Liver (tissue), 10 donors: ENCODE measurements at places on chromosomes 4 and X. TPM values are rescaled to one million over a fixed set of nuclear protein-coding genes. Genes with fewer than 3 reads are reported as not detected.
A peak's percentile ranks its signal among the peaks of the same experiment; 100 is the strongest.

DNA sequence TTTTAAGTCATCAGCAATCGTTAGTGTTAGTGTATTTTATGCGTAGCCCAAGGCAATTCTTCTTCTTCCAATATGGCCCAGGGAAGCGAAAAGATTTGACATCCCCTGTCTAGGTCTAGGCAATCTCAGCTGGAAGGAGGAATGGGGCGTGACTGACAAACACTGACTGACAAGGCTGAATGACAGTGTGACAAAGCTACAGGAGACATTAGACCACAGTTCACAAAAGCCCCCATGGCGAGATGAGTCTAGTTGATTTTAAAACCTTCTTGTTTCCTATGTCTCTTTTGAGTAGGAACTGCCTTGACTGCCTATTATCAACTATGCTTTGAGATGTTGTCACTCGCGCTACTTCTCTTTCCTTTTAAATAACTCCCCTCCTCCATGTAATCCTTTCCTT is 42.3 kb downstream of the QRFPR start:
- no peak overlapping the region for H3K4me3 ChIP-seq
- DNase-seq, result no peak
- H3K4me1 ChIP-seq, result no peaks in the 10 kb centered on the region
- no peak overlapping the region for H3K27ac ChIP-seq
- no peaks in the 10 kb centered on the region for H3K36me3 ChIP-seq

DNA sequence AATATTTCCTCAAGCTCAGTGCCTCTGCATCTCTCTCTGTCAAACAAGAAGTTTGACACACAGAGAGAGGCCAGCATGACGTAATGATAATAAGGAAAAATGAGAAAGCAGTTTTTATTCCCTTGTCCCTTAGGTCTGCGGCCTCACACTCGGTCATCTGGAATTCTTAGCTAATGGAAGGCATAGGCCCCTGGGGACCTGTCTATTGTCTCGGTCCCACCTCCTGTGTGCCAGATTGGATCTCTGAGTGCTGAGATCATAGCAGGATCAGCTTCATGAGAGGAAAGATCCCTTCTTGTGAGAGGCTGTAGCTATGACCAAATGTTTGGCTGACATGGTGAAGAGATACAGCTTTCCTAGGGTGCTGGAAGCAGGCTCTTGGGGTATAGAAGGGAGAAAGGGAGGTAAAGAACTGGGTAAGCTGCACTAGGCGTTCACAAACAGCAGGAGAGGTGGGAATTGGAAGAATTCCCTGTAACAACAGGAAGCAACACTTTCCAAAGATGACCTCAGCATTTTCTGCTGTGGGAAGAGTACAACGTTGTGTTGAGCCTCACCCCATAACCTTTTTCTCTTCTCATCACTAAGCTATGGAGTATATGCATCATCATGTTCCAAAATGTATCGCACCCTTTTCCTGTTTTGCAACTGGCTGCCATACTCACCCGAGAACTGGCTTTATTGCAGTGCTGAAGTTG is 20.2 kb downstream of the TMEM31 start:
- no peak for DNase-seq
- H3K27ac ChIP-seq, result no peak overlapping the region
- H3K36me3 ChIP-seq, result no peaks in the 10 kb centered on the region
- no peaks in the 10 kb centered on the region for H3K27me3 ChIP-seq
- no peak overlapping the region for H3K4me3 ChIP-seq

DNA sequence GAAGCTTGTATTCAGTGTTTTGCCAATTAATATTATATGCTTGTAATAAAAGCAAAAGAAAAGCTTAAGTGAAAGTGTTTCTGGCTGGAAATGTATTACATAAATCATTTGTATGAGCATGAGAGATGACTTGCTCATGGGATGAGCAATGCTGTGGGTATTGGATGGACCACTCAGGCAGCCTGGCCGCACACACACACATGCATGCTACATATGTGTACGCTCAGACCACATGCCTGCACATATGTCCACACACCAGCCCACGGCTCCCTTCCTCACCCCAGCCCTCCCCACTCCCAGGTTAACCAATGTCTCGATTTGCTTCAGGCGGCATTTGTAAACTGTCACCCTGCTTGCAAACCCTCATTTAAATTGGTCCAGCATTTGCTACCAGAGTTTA is 55.9 kb downstream of the CPLX1 start:
- no peak overlapping the region for H3K4me3 ChIP-seq
- no peak for DNase-seq
- no peak overlapping the region for H3K27ac ChIP-seq
- peaks cover 9% of the 10 kb centered on the region for H3K4me1 ChIP-seq
- H3K36me3 ChIP-seq, result peaks cover 10% of the 10 kb centered on the region

- no peak for DNase-seq
- H3K4me3 ChIP-seq, result no peak overlapping the region
- H3K27me3 ChIP-seq, result no peaks in the 10 kb centered on the region
- H3K36me3 ChIP-seq, result no peaks in the 10 kb centered on the region
- H3K27ac ChIP-seq, result peak overlapping the region; percentile 17
- peaks cover 7% of the 10 kb centered on the region for H3K4me1 ChIP-seq
Observed at GRCh38 chr4:140096483-140096861, 57.5 kb downstream of the MAML3 start.

RS1 gene
- polyA plus RNA-seq, result not detected

DNA sequence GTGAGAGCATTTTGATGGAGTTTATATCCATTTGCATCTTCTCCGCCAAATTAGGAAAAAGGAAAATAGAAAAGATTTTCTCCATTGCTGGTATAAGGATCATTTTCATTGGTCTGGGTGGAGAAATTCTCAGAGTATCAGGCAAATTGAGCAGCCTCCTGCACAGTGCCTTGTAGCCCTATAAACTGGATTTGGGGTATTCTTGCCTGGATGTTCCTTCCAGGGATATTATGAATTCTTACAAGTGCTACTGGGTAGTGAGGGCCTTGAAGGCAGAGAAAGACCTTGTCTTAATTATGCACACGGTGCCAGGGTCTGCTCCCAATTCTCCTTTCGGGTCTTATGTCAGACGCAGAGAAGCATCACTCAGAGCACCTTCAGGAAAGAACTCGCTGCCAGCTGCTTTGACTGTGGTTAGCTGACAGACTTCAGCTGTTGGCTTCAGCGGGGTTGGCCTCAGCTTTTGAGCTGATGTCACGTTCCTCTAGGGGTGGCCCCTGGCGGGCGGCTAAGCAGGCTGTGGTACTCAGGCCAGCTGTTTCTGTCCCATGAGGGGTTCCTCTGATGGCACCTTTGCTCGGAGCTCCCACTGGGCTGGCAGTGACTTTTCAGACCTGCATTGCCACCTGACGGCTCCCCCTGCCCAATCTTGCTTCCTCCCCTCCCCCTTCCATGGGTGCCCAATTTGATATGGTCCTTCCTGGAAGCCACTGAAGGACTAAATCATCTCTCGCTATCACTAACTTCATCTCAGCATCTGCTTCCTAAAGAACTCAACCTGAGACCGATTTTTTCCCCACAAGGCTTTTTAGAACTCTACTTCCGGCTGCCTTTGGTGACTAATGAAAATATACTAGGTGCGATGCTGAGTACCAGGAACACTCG is 519.5 kb downstream of the BCOR start:
- H3K27me3 ChIP-seq, result peaks cover 2% of the 10 kb centered on the region
- no peak overlapping the region for H3K4me3 ChIP-seq
- no peaks in the 10 kb centered on the region for H3K4me1 ChIP-seq
- no peaks in the 10 kb centered on the region for H3K36me3 ChIP-seq
- no peak for DNase-seq

DNA sequence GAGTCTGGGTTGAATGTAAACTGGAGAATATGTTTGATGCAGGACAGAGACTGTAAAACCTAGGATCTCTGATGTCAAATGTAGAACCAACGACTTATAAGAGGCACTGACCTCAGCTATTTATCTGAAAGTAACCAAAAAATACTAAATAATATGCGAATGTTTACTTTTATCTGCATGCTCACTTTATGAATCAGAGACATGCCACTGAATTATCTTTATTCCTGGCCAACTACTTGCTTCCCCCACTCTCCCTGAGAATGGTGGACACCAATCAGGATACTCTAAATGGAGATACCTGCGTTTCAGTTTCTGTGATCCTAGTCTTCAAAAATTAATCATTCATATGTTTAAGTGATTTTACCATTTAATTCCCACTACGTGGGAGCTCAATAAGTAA is 1038.4 kb upstream of the PABPC4L start:
- H3K27me3 ChIP-seq, result no peaks in the 10 kb centered on the region
- H3K4me1 ChIP-seq, result no peaks in the 10 kb centered on the region
- no peak for DNase-seq
- no peaks in the 10 kb centered on the region for H3K36me3 ChIP-seq
- H3K4me3 ChIP-seq, result no peak overlapping the region
- H3K27ac ChIP-seq, result no peak overlapping the region

- no peak overlapping the region for H3K27ac ChIP-seq
- DNase-seq, result peak; percentile 61
- H3K27me3 ChIP-seq, result no peaks in the 10 kb centered on the region
Observed at GRCh38 chr4:151117371-151117962, 18.0 kb downstream of the RPS3A start.

CLCN4 gene
- polyA plus RNA-seq, result 1.5 TPM

- no peaks in the 10 kb centered on the region for H3K36me3 ChIP-seq
- no peak overlapping the region for H3K4me3 ChIP-seq
- no peaks in the 10 kb centered on the region for H3K27me3 ChIP-seq
- H3K27ac ChIP-seq, result no peak overlapping the region
- DNase-seq, result no peak
- H3K4me1 ChIP-seq, result no peaks in the 10 kb centered on the region
Observed at GRCh38 chr4:114998316-114998715, 115.1 kb downstream of the NDST4 start.

NEUROG2 gene
- not detected for polyA plus RNA-seq

DNA sequence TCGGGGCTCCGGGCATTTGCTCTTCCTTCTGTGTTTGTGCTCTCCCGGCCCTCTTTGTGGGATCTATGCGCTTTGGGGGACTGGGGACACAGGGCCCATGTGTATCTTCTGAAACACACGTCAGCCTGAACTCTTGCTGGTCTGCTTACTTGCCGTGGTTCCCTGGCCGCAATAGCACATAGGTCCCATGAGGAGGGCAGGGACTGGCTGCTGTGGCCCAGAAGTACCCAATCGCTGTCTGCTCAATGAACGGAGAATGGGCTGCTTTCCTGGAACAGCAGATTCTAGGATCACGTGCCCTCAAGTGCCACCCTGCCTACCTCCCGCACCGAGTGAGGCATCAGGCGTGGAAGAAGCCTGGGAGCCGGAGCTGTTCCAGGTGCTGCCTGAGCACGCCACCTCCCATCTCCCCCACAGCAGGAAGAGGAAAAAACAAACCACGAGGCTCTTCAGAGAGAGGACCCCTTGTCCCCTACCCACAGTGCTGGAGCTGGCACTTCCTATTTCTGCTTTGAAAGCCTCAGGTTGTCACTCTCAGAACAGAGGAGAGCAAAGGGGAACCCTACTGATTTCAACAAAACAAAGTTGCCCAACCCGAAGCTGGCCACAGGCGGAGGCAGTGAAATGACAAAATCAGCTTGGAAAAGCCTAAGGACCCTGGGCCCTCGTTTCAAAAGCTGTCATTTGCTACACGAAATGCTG is 3.8 kb downstream of the G6PD start:
- H3K4me3 ChIP-seq, result peak overlapping the region; percentile 63
- peak overlapping the region; percentile 89 for H3K27ac ChIP-seq

DNA sequence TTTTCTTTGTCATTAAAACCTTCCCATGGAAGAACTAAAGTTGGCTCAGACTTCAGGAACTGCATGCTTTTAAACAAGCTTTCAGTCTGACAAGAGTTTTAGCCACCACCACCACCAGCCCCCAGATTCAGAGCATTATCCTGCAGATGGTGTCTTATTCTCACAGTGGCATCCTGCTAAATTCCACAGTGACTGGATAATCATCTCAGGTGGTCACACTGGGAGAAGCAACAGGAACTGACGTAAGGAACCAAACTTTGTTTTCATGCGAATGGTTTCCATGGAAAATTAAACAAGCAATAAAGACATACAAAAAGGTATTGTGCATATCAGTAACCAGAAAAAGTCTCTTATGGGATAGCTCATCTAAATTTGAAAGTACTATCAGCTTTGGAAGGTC is 370.7 kb downstream of the FBXW7 start:
- H3K36me3 ChIP-seq, result no peaks in the 10 kb centered on the region
- DNase-seq, result no peak
- H3K4me3 ChIP-seq, result no peak overlapping the region
- no peak overlapping the region for H3K27ac ChIP-seq
- no peaks in the 10 kb centered on the region for H3K4me1 ChIP-seq

- no peak overlapping the region for H3K4me3 ChIP-seq
- no peaks in the 10 kb centered on the region for H3K36me3 ChIP-seq
- no peak overlapping the region for H3K27ac ChIP-seq
- no peaks in the 10 kb centered on the region for H3K27me3 ChIP-seq
- no peak for DNase-seq
Observed at GRCh38 chrX:123425904-123426303, 241.8 kb downstream of the GRIA3 start.

FREM3 gene
- polyA plus RNA-seq, result not detected

DNA sequence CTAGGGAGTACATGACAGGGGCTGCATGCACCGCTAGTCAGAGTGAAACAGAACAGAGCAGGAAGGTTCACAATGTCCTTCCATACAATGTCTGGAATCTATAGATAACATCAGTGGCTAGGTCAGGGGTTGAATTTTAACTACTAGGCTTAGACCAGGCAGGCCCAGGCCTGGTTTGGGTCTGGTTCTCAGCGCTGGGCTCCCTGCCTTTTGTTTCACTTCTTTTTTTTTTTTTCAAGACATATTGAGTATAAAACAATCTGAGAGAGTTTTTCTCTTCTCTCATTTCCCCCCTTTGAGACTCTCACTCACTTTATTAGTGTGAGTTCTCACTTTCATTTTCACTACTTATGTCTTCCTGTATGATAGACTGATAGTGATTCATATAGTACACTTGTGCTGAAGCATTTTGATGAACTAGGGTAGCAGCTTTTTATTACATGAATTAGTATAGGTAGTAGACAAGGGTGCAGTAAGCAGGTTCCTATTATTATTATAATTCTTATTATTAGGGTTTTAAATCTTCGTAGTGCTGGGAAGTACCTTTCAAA is 120.0 kb upstream of the ZDHHC15 start:
- no peak overlapping the region for H3K27ac ChIP-seq
- H3K4me1 ChIP-seq, result no peaks in the 10 kb centered on the region
- DNase-seq, result no peak
- H3K36me3 ChIP-seq, result no peaks in the 10 kb centered on the region

DNA sequence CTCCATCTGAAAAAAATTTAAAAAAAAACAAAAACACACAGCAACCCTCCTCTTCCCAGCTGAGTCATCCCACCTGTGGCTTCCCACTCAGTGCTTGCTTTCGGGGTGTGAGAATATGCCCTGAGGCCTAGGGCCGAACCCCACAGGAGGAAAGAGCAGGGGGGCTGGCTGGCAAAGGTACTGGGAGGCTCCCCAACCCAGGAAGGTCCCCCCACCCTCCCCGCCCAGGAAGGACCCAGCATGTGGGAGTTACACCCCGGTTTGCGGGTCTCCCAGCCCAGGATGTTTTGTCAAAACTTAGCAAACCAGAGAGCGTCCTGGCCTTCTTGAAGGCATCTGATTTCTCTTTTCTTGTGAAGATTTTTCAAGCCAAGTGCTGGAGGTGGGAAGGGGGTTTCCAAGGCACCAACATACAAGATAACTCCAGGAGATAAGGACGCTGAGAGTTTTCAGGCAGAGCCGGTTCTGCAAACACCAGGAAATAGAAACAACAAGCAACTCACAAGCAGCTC is 25.7 kb upstream of the CSF2RA start:
- no peaks in the 10 kb centered on the region for H3K27me3 ChIP-seq
- H3K27ac ChIP-seq, result no peak overlapping the region
- no peak overlapping the region for H3K4me3 ChIP-seq
- DNase-seq, result no peak
- H3K36me3 ChIP-seq, result no peaks in the 10 kb centered on the region

- H3K27ac ChIP-seq, result no peak overlapping the region
- no peak overlapping the region for H3K4me3 ChIP-seq
- H3K36me3 ChIP-seq, result peaks cover 4% of the 10 kb centered on the region
- no peaks in the 10 kb centered on the region for H3K4me1 ChIP-seq
- no peaks in the 10 kb centered on the region for H3K27me3 ChIP-seq
- no peak for DNase-seq
Observed at GRCh38 chrX:118392716-118393115, 46.8 kb downstream of the WDR44 start.
